Pulmonary artery endothelial cell (primary cell): ENCODE measurements at places on chromosomes 3 and 15. TPM values are rescaled to one million over a fixed set of nuclear protein-coding genes. Genes with fewer than 3 reads are reported as not detected.

The LRTM1 gene
- total RNA-seq: not detected in 2 replicates

The EFHB gene
- total RNA-seq: 0.20 and 0.32 TPM in 2 replicates

DNA sequence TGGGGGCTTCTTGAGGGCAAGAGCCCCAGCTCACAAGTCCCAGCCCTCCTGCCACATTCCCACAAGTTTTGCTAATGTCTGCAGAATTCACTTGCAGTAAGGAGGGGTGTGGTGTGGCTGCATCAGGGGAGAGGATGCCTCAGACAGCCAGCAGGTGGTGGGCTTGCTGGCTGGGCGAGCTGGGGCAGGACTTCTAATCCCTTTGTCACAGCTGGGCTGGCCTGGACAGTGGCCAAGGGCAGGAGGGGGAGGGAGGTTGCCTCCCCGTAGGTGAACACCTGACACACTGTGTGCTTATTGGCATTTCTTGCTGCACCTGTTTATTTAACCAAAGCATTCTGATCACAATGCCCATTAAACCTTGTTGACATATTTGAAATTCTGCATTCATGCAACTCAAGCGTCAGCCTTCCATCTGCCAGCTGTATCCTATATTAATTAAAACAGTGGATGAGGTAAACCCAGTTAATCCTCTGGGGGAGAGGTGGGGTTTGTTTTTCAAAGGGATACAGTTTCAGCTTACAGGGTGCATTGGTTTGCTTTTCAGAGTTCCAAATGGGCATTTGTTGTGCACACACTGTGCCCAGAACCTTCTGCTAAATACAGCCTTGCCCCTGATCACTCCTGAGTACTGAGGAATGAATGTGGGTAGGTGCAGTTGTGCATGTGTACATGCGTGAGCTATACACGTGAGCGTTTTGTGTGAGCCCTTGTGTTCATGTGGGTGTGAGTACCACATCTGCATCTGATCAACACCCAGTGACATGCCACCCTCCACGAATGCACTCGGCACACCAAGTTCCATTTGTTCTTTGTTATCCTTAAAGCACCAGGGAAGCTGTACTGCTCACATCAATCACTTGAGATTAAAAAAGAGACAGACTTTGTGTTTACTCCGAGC is 268.7 kb downstream of the XXYLT1 start:
- no peak for DNase-seq

- no peak for DNase-seq
Measured at GRCh38 chr15:45616901-45617323, 17.9 kb upstream of the SQOR start.

GRCh38 chr15:45834622-45835021 is 199.8 kb downstream of the SQOR start:
- DNase-seq: no peak

DNA sequence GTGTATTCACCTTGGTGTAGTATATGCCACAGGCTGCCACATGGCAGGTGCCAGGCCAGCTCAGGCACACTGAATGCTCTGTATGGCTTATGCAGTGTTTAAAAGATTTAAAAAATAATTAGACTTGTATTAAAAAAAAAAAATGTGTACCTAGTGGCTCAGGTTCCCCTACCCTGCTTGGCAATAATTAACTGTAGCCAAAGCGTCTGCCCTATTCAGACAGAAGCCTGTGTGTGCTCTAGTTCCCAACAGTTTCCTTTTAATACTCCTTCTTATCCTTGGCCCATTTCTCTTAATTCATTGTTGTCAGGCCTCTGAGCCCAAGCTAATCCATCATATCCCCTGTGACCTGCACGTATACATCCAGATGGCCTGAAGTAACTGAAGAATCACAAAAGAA is 752.2 kb upstream of the CFAP20DC start:
- no peak for DNase-seq

GRCh38 chr3:145678401-145678800 is 482.6 kb downstream of the PLOD2 start:
- no peak for DNase-seq

GRCh38 chr3:190401963-190402362 is 14.0 kb downstream of the CLDN16 start:
- peak; percentile 74 for DNase-seq

- no peak for DNase-seq
Measured at GRCh38 chr3:126961791-126962461, 21.0 kb upstream of the PLXNA1 start.

GRCh38 chr3:27165321-27165721 is 203.9 kb downstream of the NEK10 start:
- DNase-seq: no peak

DNA sequence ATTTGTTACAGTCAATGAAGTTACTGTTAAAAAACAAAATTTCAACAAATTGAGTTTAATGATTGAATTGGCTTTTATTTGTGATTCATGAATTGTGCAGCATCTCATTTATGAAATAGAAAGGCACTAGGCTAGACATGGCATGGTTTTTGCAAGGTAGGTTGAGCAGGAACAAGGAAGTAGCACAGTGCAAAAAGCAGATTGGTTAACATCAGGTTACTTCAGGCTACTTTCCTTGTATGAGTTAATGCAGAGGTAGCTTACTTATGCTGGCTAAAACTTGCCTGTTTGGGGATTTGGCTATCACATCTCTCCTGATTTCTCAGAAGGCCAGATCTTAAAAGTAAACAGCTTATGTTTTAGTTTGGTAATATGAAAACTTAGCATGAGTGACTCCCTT is 23.0 kb upstream of the SV2B start:
- DNase-seq: no peak

The C3orf49 gene
- total RNA-seq: not detected in 2 replicates

- no peak for DNase-seq
Measured at GRCh38 chr3:54274607-54275006, 152.3 kb downstream of the CACNA2D3 start.

DNA sequence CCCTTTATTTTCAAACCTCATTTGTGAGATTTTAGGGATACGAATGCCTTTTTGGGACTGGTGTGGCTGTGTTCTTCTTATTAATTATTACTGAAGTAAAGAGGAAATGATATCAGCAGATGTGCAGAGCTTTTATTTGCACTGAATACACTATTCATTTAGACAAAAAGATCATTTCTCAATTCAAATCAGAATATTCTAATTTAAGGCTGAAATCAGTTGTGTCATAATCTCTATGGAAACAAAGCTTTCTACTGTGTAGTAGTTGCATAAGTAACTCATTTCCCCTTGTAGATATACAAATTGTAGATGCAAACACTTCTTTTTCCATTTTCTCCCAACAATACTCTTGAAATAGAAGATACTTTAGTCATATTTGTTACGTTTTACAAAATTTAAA is 56.0 kb downstream of the PDE8A start:
- no peak for DNase-seq

DNA sequence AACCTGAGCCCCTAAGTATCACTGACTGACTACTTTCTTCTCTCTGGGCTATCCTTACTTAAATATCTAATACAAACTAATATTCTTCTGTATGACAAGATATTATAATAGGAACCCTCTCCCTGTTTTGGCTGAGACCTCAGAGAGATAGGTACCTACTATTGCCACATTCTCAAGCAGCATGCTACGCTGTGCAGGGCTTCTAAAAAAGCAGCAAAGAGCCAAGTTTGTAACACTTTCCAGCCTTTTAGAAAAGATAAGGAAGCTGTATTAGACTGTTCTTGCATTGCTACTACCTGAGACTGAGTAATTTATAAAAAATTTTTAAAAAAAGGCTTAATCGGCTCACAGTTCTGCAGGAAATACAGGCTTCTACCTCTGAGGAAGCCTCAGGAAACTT is 126.8 kb upstream of the ABI3BP start:
- DNase-seq: no peak

DNA sequence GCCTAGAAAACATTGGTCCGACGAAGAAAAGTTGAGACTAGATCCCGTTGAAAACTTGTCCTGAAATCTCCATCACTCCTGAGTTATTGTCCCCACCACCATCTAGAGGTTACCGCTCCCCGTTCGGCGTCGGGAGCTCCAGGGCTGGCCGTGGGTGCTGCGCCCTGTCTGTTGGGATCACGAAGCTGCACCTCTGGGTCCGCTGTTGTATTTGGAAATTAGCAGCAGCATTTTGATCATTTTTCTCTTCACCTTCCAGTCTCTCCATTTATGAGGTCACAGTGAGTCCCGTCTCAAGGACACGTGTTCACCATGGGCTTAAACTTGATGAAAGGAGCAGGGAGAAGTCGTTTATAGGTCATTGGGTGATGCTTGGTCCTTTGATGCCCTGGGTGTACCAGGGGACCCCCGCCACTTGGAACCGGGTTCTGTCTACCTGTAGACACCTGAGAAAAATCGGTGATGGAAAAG is 565 bp downstream of the MANF start:
- DNase-seq: no peak

The GOLGA8M gene
- 0.07 and 0.35 TPM in 2 replicates for total RNA-seq

- DNase-seq: no peak
Measured at GRCh38 chr3:36408146-36408545, 27.8 kb downstream of the STAC start.

- no peak for DNase-seq
Measured at GRCh38 chr3:23302271-23302670, 99.1 kb downstream of the UBE2E2 start.

- no peak for DNase-seq
Measured at GRCh38 chr3:48926425-48927392, 8.1 kb downstream of the ARIH2 start.

DNA sequence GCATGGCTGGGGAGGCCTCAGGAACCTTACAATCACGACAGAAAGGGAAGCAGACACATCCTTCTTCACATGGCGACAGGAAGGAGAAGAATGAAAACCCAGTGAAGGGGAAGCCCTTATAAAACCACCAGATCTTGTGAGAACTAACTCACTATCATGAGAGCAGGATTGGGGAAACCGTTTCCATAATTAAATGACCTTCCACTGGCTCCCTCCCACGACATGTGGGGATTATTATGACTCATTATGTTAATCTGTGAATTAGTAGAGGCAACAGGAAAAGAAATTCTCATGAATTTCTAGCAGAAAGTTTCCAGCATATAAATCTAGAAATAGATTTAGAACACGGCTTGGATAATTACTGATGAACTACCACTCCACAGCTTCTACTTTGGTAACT is 937.3 kb downstream of the ROBO1 start:
- no peak for DNase-seq

The PLA2G4D gene
- not detected in 2 replicates for total RNA-seq

DNA sequence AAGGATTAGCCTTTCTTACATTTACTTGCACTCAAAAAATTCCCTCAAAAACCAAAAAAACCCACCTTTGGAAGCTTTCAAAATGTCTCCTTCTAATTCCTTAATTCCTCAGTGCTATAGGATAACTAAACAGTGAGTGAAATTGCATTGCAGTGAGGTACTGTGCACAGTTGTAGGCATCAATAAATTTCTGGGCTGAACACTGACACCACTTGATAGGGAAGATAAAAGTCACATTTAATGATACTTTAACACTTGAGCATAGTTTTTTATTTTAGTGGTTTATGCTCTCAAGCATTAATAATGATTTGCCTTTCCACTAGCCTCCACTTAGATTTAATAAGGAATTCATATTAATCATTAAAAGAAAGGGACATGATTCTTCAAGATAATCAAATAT is 52.3 kb downstream of the MAP2K5 start:
- no peak for DNase-seq
